ENCODE measurements at places on chromosomes 16 and 17.

- DNase-seq = no peak
These were observed 389.7 kb downstream of the SOX9 start for GRCh38 chr17:72510351-72511016.

DNA sequence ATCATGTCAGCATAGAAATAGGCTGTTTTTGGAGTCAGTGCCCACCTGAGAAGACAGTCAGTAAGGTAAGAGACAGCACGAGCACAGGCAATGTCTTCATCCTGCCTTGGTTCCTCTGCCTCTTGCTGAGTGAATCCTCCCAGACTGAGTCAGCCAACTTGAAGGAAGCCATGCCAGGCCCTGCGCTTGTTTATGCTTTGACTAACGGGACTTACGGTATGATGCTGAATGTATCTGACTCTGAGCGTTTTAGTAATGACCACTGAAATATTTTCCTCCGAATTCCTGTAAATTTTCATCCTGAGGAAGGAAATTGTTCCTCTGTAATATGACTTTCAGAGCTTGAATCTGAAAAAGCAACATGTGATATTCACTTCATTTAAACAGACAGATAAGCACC is 18.0 kb downstream of the C17orf67 start:
- no peak for DNase-seq

GRCh38 chr17:2860045-2860444 is 63.8 kb downstream of the RAP1GAP2 start:
- DNase-seq = no peak

- DNase-seq = peak; percentile 47
These were observed 83.7 kb downstream of the N4BP1 start for GRCh38 chr16:48526058-48526957.

DNA sequence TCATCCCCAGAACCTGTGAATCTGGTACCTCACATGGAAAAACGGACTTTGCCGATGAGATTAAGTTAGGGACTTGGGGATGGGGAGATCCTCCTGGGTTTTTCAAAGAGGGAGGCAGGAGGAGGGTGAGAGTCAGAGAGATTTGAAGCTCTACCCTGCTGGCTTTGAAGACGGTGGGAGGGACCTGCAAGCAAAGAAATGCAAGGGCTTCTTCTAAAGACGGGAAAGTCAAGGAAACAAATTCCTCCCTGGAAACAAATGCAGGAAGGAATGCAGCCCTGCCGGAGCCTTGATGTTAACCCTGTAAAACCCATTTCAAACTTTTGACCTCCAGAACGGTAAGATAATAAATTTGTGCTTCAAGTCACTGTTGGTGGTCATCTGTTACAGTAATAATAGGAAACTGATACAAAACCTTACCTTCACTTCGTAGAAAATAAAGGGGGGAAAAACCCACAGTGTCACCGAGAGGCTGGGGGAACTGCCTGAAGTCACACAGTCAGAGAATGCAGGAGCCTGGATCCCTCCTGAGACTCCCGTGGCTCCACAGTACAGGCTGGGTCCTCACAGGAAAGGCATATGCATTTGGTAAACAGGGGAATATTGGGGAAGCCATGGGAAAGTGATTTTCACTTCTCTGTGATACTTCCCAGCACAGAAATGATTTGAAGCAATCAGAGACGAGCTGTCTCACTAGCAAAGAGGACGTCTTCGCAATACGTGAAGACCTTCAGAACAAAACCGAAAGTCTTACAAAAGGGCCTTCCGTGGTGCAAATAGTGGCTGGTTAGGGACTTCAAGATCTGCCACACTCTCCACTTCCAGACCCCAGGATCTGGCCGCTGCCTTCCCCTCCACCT is 58.9 kb upstream of the CLEC3A start:
- DNase-seq = no peak

DNA sequence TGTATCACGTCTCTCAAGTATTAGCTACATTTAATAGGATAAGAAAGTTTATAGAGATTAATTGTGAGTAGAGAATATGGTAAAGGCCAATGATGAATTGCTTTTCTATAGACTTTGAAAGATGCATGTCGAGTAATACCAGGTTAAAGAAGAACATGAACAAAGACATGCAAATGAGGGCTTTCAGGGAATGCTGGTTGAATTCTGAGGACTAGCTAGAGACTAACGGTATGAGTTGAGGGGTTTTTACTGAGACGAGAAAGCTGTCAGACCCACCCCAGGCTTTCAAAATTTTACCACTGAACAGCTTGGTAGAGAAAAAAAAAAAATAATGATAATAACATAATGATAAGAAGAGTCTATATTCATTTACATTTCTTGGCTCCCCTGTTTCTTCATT is 796.0 kb upstream of the CDH8 start:
- DNase-seq = no peak

DNA sequence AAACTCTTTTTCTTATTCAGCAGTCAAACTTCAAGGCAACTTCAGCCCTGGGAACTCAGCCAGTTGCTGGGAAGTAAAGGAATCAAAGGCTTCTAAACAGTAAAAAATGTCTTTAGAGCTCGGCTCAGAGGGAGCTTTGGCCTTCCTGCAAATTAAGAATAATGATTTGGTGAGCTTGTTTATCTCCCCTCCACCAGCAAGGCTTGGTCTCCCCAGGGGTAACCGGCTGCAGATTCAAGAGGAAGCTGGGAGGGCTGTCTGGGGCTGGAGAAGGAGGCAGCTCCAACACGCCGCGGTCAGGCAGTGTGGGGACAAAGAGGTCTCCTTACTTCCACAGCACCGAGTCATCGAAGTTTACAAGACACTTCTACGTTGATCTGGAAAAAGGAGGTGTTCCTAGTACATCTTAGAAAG is 17.7 kb upstream of the DOC2B start:
- no peak for DNase-seq

- no peak for DNase-seq
These were observed 14.0 kb upstream of the CCL2 start for GRCh38 chr17:34241062-34241461.

- no peak for DNase-seq
These were observed 40.6 kb downstream of the ABCA10 start for GRCh38 chr17:69188064-69188463.
